Calu3 (cell line): ENCODE measurements at places on chromosomes 2 and 18. TPM values are rescaled to one million over a fixed set of nuclear protein-coding genes. Genes with fewer than 3 reads are reported as not detected.

Gene EIF2AK2
- 91.2 and 121 TPM in 2 replicates for total RNA-seq

Gene IGFBP5
- 8.7 and 14.8 TPM in 2 replicates for total RNA-seq

Gene KCNJ13
- total RNA-seq = not detected in 2 replicates

Gene PID1
- 0.24 and 0.31 TPM in 2 replicates for total RNA-seq

Gene FEV
- total RNA-seq = not detected in 2 replicates

Gene STON1
- total RNA-seq = 0.86 and 1.3 TPM in 2 replicates

Gene SPATA3
- not detected in 2 replicates for total RNA-seq

Gene TMEM163
- total RNA-seq = 2.5 and 3.5 TPM in 2 replicates

Gene DPYSL5
- total RNA-seq = 0.32 TPM in 1 of 2 replicates, not detected in the other

Gene TMEM247
- total RNA-seq = not detected in 2 replicates

Gene UGT1A4
- total RNA-seq = 6.1 TPM in 2 replicates

Gene NR4A2
- total RNA-seq = 4.9 and 6.2 TPM in 2 replicates

Gene CFC1B
- total RNA-seq = not detected in 2 replicates

Gene MSGN1
- total RNA-seq = not detected in 2 replicates

Gene B3GNT7
- 8.9 and 14.4 TPM in 2 replicates for total RNA-seq

Gene PHOSPHO2
- total RNA-seq = 9.9 and 12.7 TPM in 2 replicates

Gene LRRC30
- not detected in 2 replicates for total RNA-seq

Gene IL36B
- total RNA-seq = not detected in 2 replicates

Gene PXDN
- not detected in 2 replicates for total RNA-seq

Gene SPEG
- total RNA-seq = 13.4 and 16.7 TPM in 2 replicates

Gene YPEL5
- total RNA-seq = 23.0 and 27.4 TPM in 2 replicates

Gene IL36A
- total RNA-seq = not detected in 2 replicates

Gene MEP1B
- total RNA-seq = not detected in 2 replicates

Gene CCDC68
- 16.0 and 25.5 TPM in 2 replicates for total RNA-seq

Gene EHD3
- 1.7 and 2.2 TPM in 2 replicates for total RNA-seq

Gene HOXD9
- not detected in 2 replicates for total RNA-seq

Gene REG1A
- not detected in 2 replicates for total RNA-seq

Gene DYSF
- 1.4 and 3.2 TPM in 2 replicates for total RNA-seq

Gene SEC11C
- 101 and 106 TPM in 2 replicates for total RNA-seq

Gene RND3
- 118 and 143 TPM in 2 replicates for total RNA-seq
